Stimulated activated CD8-positive, alpha-beta memory T cell treated with anti-CD3 and anti-CD28 coated beads, Interleukin-12 subunit alpha, Interleukin-12 subunit beta, amount 100 ng/mL, for 4 hours (primary cell): ENCODE measurements at places on chromosomes 7 and 10.

- DNase-seq: no peak
These were observed 23.8 kb downstream of the FGFBP3 start for GRCh38 chr10:91885362-91886079.

- DNase-seq: no peak
These were observed 140.8 kb downstream of the DGKB start for GRCh38 chr7:14761510-14762296.

DNA sequence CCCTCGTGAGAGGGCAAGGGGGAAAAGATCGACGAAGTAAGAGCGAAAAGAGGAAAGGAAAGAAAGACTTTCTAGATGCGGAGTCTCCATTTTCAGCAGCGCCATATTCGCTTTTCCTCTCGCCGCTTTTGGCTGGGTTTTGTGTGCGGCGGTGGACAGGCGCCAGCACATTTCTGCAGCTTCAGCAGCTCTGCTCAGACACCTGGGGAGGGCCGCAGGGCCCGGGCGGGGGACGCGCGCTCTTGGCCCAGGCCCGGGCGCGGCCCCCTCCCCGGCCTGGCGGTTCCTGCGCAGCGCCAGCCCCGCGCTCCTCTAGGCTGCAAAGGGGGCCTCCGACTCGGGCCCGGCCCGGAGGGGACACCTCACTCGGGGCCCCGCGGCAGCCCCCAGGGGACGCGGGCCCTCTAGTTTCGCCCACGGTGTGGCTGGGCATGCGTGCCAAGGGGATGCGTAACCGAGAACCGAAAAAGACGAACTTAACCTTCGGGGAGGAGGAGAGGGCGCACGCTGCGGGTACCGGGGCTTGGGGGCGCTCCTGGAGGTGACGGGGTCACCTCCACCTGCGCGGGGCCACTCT is 34.5 kb upstream of the EBLN1 start:
- DNase-seq: peak; percentile 32

DNA sequence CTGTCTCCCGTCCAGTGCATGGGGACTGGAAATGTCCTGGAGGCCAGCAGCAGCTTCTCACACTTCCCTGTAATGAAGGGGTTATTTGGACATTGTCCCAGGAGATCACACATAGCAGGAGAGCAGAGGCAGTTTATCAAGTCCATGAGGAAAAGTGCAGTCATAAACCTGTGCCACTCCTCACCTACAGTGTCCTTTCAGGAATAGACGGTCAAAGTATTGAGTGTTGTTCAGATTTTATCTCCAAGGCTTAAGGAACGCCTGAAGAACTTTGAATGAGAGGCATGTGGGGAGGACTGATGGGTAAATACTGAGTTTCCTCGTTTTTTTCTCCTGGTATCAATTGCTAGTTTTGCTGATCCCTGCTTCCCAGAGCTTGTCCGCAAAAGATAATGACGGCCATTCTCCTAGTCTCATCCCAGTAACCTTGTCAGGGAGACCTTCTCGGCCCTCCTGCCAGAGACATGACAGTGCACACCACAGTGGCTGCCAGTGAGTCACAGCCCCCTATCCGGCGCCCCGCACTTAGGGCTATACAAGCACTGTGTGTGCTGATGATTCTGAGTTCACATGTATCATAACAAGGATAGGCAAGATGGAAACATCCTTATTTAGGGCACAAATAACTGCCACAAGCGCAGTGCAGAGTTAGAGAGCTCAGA is 495.5 kb upstream of the MGMT start:
- no peak for DNase-seq
